ENCODE measurements at places on chromosomes 12 and 14.

- DNase-seq = no peak
Observed at GRCh38 chr12:26939192-26939832, 1.0 kb downstream of the FGFR1OP2 start.

DNA sequence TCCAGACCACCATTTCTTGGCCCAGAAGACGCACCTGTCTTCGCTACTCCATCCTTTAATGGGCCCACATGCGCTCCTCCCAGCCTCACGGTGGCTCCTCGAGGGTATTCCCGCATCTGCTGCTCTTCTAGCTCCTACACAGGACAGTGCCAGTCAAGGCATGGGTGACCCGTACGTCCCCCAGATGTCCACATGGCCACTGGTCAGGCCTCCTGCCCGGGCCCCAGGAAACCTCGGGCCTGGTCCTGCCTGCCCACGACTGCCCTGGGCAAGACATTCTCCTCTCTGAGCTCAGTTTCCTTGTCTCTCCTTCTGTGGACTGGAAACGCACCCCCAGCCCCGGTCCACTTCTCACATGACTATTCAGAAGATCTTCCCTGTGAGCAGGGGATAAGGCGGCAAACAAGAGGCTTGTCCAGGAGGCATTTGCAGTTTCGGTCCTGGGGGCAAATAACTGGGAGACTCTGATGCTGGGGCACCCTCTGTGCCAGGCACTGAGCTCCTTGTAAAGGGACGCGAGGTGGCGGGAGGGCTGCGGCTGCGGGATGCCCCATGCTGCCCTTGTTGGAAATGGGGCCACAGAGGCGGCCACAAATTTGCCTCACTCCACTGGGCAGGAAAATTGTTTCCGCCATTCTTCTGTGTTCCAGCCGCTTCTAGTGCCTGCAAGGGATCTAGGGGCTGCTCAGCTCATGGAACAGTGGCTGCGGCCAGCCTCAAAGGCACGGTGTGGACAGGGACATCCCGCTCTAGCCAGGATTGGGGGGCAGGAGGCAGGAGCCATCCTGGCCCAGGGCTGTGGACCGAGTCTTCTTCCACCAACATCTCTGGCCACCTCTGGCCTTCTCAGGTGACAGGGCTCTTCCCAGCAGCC lies 6.8 kb upstream of the BEGAIN start:
- DNase-seq = no peak

- DNase-seq = no peak
Observed at GRCh38 chr14:100442498-100443490, 119.7 kb downstream of the SLC25A47 start.

DNA sequence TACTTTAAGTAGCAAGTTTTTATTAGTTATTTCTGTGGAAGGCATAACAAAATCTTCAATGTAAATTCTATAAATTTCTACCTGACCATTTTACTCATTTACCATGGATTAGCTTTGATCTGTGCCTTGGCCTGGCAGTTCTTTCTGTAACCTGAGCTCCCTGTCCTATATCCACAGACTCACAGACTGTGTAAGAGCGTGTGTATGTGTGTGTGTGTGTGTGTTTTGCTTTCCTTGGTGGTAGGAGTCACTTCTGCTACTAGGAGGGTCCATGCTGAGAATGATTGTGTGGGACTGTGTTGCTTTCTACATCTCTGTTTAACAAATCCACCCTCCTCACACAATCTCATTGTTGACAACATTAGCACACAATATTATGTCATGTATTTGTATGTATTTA lies 221.2 kb upstream of the PELI2 start:
- DNase-seq = no peak

- no peak for DNase-seq
Observed at GRCh38 chr12:81718616-81719015, 40.5 kb downstream of the PPFIA2 start.

- no peak for DNase-seq
Observed at GRCh38 chr14:92659765-92660561, 88.5 kb downstream of the LGMN start.

DNA sequence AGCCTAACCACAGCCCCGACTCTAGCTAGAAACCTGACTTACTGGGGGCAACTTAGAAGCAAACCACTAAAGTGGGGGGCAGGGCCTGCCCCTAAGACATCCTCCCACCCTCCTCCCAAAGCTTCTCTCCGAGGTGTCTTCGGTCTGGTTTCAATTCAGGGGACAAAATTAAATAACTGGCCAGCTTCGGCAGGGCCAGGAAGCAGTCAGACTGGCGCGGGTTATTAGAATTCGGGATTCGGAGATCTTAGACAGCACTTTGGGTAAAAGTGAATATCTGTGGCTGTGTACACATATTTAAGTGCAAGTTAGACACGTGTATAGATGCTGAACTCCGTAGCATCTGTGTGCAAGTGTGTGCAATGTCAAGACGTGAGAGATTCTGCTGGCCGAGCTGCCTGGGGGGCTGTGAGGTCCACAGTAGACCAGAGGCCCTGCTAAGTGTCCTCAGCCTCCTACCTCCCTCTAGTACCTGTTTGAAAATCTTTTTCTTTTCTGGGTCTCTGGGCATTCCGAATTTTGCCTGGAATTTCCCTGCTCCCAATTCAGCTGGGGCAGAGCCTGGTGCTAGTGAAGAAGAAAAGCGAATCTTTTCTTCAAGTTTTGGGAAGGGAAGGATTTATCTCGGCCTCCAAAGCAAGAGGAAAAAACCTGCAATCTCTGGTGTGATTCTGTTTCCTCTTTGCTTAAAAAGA lies 4.0 kb upstream of the HOXC10 start:
- no peak for DNase-seq

DNA sequence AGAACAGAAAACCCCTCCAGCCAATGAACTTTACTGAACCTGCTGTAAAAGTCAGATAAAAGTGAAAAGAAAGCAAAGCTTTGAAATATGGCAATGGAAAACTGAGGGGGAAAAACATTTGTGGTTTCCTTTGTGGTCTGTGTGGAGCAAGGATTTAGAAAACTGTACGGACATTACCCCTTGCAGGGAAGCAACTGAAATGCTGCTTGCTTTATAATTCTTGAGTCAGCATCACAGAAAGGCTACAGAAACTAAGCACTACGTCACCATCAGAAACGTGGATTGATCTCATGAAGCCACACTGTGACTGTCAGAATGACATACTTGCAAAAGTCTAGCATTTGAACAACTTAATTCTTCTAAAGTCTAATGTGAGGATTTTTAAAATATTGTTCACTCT lies 2.4 kb upstream of the KCNC2 start:
- DNase-seq = no peak

GRCh38 chr12:76457010-76457409 lies 102.6 kb downstream of the OSBPL8 start:
- no peak for DNase-seq

- DNase-seq = no peak
Observed at GRCh38 chr14:76930549-76930948, 98.0 kb downstream of the IRF2BPL start.

GRCh38 chr12:64621257-64621942 lies 11.1 kb downstream of the RASSF3 start:
- no peak for DNase-seq

- DNase-seq = no peak
Observed at GRCh38 chr14:102584871-102585869, 7.3 kb upstream of the RCOR1 start.

- no peak for DNase-seq
Observed at GRCh38 chr14:20626274-20626673, 15.2 kb downstream of the OR6S1 start.

All from stimulated activated CD8-positive, alpha-beta memory T cell treated with anti-CD3 and anti-CD28 coated beads, Interleukin-15, amount 100 ng/mL, for 1 hour (primary cell).